ENCODE measurements at places on chromosomes 13 and 19.

- no peak for DNase-seq
Observed at GRCh38 chr13:104953588-104953987, 1581.9 kb downstream of the EFNB2 start.

GRCh38 chr19:30309176-30309575, 63.0 kb upstream of the ZNF536 start:
- no peak for DNase-seq

GRCh38 chr13:21675095-21675991, 4.5 kb downstream of the FGF9 start:
- DNase-seq = no peak

GRCh38 chr13:109422161-109422560, 364.2 kb downstream of the IRS2 start:
- no peak for DNase-seq

GRCh38 chr13:43019811-43020210, 3.6 kb upstream of the DNAJC15 start:
- no peak for DNase-seq

- DNase-seq = no peak
Observed at GRCh38 chr13:99280166-99280565, 22.0 kb upstream of the GPR18 start.

GRCh38 chr19:7507884-7508283, 8.0 kb upstream of the ZNF358 start:
- DNase-seq = no peak

GRCh38 chr13:98429977-98430736, 146.8 kb downstream of the STK24 start:
- no peak for DNase-seq

- no peak for DNase-seq
Observed at GRCh38 chr13:52926971-52927370, 78.5 kb upstream of the PCDH8 start.

DNA sequence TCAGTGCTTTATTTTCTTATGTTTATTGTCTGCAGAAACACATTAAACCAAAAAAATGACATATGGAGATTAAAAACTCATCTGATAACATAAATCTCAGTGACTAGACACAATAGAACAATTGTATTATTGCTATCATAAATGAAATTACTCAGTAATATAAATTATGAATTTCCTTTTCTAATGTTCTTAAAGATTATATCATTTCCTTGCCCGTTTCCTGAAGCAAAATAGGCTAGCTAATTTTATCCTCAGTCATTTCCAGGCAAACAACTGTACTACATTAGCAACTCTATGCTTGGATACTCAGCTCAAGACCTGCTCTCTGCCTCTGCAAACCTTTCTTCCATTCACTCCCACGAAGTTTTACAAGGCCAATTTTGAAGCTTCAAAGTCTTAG, 61.2 kb downstream of the RFC3 start:
- DNase-seq = no peak

DNA sequence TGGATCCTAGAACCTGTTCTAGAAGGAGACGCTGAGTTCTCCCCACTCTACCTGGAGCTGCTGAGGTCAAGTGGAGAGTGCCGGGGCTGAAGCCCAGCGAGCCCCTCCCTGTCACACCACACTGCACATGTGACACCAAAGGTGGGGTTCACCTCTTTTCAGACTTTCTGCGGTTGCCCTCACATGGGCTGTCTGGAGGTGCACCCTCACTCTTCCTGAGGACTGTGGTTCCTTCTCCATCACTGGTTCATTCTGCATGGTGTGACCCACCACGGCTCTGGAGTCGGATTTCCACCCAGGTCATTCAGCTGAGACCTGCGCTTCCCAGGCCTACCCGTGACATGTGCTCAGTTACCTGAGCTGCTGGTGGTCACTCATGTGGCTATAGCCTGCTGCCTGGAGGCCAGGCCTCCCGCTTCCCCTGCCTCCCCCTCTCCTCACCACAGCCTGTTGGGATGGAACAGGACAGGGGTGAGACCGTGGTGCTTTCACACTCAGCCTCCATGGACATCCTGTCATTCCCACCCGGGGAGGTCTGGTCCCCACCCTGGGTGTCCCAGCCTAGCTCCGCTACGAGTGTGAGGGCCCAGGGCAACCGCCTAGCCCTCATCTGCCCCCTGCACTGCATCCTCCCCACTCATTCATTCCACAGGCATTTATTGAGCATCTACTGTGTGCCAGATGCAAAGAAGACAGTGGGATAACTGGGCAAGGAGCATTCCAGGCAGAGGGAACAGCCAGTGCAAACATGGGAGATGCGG, 605 bp upstream of the A1BG start:
- no peak for DNase-seq

- no peak for DNase-seq
Observed at GRCh38 chr13:91066745-91067144, 280.7 kb upstream of the MIR17HG start.

- DNase-seq = peak; percentile 56
Observed at GRCh38 chr19:49896863-49897621, at the start of gene IL4I1. Gene IL4I1 (minus strand): TSS chr19:49896887. CDS start chr19:49896160, 727 bp downstream.

GRCh38 chr19:29569038-29569911, 36.8 kb upstream of the POP4 start:
- DNase-seq = no peak

- DNase-seq = no peak
Observed at GRCh38 chr13:103325672-103326071, 259.5 kb upstream of the SLC10A2 start.

DNA sequence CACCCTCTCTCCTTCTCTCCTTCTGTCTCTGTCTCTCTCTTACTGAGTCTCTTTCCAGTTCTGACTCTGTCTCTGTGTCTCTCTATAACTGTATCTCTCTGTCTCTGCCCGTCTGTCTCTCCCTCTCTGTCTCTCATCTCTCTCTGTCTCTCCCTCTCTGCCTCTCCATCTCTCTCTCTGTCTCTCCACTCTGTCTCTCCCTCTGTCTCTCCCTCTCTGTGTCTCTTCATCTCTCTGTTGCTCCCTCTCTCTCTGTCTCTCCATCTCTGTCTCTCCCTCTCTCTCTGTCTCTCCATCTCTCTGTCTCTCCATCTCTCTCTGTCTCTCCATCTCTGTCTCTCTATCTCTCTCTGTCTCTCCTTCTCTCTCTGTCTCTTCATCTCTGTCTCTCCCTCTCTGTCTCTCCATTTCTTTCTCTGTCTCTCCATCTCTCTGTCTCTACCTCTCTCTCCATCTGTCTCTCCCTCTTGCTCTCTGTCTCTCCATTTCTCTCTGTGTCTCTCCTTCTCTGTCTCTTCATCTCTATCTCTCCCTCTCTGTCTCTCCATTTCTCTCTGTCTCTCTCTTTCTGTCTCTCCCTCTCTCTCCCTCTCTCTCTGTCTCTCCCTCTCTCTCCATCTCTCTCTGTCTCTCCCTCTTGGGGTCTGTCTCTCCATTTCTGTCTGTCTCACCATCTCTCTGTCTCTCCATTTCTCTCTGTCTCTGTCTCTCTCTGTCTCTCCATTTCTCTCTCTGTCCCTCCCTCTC, 3.3 kb upstream of the MEIS3 start:
- DNase-seq = no peak

GRCh38 chr19:58009666-58010301, 7.2 kb upstream of the ZNF606 start:
- peak; percentile 76 for DNase-seq

DNA sequence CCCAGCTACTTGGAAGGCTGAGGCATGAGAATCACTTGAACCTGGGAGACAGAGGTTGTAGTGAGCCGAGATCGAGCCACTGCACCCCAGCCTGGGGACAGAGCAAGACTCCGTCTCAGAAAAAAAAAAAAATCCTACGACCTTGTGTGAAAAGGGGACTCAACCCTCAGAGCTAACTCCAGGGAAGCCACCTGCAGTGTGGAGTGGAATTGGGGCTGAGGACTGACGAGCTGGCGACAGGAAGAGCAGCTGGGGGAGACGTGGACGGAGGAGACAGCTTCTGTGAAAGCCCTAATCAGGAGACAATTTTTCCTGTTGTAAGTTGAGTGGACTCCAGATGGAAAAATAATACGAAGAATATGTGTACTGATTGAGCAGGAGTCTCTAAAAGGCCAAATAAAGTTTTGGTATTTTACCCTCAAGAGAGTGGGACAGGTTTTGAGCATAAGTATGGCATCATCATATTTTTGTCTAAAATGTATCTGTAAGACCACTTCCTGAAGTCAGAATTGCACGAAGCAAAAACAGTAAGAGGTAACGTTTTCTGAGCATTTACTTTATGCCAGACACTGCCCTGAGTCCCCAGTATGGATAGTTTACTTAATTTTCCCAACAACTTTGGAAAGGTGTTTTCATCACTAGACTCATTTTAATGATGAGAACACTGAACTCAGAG, 12.0 kb upstream of the LAIR1 start:
- no peak for DNase-seq

DNA sequence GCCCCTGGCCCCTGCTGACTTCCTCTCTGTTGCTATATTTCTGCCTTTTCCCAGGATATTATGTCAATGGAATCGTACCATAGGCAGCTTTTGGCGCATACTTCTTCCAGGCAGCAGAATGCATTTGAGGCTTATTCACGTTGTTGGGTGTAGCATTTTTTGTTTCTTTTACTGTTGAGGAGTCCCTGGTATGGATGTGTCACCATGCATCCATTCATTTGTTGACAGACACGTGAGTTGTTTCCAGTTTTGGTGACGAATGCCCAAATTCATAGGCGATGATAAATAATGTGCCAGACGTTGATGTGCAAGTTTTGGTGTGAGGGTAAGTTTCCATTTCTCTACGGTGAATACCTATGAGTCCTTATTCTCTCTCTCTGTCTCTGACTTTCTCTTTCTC, 5.0 kb downstream of the NFILZ start:
- no peak for DNase-seq

DNA sequence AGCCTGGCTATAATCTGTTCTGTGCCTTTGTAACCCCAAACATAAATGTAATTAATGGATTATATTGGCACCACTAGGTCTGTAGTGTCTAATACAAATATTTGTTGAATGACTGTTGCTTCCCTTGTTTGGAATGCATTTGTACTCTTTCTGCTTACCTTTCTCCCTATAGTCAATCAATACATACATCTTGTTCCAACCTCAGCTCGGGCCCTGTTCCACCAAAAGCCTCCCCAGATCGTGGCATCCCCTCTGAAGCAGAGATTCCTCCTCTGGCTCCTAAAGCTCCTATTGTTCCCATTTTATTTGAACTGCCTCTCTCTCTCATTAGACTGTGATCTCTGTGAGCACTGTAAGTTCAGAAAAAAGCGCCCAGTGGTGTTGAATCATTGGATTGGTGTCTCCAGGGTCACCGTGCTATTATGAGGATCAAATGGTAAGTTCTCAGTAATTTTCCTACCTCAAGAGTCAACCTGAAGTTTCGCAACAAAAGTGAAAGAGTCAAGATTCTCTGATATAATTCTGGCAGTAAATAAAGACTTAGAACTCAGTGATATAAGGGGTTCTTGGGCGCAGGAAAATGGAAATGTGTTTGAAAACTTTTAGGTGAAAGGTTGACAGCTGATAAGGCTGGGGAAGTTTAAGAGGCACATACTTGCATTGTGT, 151.5 kb downstream of the KLF5 start:
- no peak for DNase-seq

DNA sequence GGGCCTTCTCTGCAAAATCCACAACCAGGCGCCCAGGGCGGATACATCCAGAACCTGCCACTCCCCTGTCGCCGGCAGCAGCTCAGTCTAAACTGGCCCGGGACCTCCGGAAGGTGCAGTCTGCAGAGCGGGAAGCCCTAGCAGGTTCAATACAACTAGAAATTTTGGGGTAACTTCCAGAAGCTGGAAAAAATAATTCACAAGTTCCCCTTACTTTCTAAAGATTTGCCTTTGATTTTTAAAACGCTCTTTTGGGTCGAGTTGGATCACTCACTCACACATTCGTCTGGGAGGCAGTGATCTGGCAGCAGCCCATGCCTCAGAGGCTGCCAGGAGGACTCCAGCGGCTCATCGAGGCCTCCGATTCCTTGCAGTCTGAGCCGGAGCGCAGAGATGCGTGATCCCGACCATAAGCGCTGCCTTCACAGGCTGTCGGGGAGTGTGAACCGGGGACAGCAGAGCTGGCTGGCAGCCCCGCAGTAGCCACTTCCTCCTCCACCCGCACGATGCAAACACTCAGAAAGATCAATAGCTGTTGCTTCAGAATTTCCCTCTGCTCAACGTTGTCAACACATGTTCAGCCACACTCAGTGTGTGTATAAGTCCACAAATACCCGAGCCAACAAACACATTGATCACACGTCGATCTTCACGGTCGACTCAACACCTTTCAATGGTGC, 35.6 kb upstream of the ZNF507 start:
- no peak for DNase-seq

DNA sequence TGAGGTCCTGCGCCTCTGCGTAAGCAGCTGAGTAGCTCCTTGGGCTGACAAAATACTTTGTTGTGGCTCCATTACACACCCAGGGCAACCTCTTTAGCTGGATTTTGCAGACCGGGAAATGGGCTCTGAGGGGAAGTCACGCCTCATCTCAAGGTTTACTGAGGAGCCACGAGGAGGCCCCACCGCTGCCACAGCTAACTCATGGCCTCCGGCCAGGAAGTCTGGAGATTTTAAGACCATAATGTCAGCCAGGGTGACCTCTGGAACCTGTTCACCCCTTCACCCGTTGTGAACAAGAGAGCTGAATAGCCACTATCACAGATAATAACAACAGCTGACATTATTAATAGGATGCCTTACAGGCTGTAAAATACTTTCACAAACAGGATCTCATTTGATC, 351.3 kb upstream of the TMTC4 start:
- DNase-seq = no peak

DNA sequence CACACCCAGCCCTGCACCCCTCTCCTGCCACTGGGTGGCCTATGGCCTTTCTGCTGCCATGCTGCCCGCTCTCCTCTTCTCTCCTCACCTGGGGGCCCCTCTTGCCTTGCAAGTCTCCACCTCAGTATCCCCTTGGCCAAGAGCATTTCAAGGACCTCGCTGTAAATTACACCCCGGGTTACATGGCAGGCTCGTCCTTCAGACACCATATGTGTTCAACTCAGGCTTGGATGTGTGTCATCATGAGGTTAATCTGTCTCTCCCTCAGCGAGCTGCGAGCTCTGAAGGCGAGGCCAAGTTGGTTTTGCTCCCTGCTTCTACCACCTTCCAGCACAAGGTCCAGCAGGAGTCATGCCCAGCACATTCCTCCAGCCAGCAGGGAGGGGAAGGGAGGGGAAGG, 74.8 kb upstream of the TM9SF2 start:
- no peak for DNase-seq

GRCh38 chr13:45258334-45258675, 57.5 kb upstream of the KCTD4 start:
- DNase-seq = no peak

- no peak for DNase-seq
Observed at GRCh38 chr13:77986713-77987112, 68.1 kb upstream of the EDNRB start.

- no peak for DNase-seq
Observed at GRCh38 chr19:51687791-51688670, 5.1 kb upstream of the SPACA6 start.

DNA sequence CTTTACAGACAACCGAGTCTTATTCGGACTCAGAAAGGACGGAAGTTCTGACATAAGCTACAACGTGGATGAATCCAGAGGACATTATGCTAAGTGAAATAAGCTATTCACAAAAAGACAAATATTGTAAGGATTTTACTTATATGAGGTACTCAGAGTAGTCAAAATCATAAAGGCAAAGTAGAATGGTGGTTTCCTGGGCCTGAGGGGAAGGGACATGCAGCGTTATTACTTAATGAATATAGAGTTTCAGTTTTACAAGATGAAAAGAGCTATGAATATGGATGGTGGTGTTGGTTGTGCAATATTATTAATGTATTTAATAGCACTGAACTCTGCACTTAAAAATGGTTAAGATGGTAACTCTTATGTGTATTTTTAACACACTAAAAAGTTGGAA, 419.1 kb upstream of the SGCG start:
- no peak for DNase-seq

Measured in activated CD4-positive, alpha-beta T cell treated with anti-CD3 and anti-CD28 coated beads, Interleukin-2, amount 10 ng/mL, durations not matched to agents 7 days and 5 days (primary cell).